ENCODE measurements at places on chromosomes 2 and 18.

- DNase-seq = no peak
Measured at GRCh38 chr2:31688282-31688681, 107.5 kb upstream of the SRD5A2 start.

- DNase-seq = no peak
Measured at GRCh38 chr2:222049946-222050345, 248.9 kb downstream of the PAX3 start.

DNA sequence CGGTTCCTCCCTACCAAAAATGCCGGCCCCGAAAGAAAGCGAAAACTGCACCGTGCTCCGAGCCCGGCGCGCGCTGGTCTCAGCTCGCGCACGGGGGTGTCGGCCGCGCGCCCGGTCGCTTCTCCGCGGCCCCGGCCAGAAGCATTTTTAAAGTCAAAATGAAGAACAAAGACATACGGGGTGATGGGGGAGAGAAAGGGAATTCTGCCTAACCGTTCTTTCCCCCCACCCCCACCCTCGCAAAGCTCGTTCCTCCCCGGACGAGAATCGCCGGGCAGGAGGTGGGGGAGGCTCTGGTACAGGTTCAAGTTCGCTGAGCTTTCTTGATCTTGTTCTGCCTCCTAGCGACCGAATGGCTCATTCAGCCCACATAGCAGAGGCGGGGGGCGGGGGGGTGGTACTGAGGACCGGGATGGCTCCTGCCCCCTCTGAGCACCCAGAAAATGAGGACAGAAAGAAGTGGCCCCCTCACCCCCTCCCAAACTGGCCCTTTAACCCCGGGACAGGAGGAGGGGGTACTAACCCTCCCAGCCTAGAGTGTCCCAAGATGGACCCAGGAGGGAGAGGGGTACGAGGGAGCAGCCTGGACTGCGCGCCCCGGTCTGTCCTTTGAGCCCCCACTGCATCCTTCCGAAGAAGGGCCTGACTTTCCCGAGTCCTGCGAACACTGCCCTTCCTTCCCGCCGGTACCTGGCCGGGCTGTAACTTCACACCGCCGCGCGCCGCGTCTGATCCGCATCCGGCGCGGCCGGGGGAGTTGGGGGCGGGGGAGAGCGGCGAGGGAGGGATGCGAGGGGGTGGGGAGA, 3.1 kb downstream of the BCL11A start:
- peak; percentile 84 for DNase-seq

DNA sequence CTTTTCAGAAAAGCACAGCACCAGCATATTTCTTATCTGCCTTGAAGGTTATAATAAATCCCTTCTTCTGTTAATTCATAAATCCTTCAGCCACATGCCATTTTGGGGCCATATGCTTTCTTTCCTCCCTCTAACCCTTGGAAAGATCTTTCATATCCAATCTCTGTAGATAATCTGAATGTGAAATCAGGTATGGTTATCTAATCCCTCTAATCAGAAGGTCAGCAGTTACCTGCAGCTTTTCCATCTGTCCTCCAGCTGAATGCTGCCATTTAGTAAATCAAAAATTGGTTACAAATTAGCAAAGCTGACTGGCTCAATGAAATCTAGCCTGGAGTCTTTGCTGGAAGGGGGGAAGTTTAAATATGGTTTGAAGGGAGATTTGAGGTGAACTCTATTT, 230.5 kb downstream of the PIK3C3 start:
- no peak for DNase-seq

GRCh38 chr2:68931799-68932198, 20.9 kb downstream of the GKN2 start:
- no peak for DNase-seq

GRCh38 chr2:174117951-174118930, 130.1 kb downstream of the OLA1 start:
- no peak for DNase-seq

DNA sequence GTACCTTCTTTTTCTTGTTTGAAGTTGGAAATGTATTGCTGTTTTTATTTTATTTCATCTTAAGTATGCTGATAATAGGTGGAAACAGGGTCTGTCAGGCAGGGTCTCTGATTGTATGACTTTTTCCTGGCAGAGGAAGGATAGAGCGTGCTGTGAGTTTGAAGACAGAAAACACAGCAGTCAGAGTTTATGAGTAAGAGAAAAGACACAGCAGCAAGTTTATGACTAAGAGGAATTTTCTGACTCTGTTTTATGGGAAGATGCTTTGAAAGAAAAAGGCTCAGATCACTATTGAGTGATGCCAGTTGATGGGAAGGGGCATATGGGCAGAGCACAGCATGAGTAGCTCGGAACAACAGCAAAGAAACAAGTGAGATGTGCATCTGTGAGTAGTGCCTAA, 379.1 kb downstream of the MEIS1 start:
- DNase-seq = no peak

DNA sequence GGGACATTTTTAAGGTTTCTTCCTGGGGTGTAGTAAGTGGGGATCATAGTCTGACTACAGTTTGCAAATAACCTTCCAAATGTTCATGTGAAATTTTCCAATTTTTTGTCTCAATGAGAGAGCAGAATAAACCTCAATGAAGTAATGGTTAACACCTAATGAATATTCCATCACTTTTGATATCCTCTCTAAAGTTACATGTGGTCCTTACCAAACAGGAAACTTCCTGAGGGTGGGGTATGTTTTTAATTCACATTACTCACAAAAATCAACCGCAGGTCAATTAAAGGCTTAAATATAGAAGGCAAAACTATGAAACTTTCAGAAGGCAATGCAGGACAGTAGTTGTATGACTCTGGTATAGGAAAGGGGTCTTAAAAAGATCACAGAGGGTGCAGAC, 13.2 kb downstream of the ZNF407 start:
- DNase-seq = no peak

GRCh38 chr18:2905854-2906703, 59.3 kb downstream of the EMILIN2 start:
- DNase-seq = peak; percentile 56

DNA sequence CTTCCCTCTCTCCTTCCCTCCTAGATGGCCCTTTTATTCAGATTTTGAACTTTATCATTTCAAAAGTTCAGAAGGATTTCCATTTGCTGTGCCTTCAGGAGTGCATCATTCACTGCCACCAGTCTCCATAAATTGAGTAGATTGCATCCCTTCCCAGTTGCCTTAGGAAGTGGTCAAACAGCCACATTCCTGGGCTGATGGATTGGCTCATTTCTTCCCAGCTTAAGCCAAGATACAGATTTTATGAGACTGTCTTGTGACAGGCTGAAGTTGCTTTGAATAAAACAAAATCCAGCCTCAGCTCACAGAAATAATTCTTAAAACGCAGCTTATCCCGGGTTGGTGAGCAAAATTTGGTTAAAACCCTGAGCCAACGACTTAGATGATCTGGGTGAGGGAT, 9.8 kb downstream of the NRP2 start:
- no peak for DNase-seq
